CD4-positive, alpha-beta T cell treated with Interleukin-4 for 1 hour (primary cell): ENCODE measurements at places on chromosomes 13 and 19.

GRCh38 chr13:95707035-95707434, 30.1 kb downstream of the DNAJC3 start:
- no peak for DNase-seq

DNA sequence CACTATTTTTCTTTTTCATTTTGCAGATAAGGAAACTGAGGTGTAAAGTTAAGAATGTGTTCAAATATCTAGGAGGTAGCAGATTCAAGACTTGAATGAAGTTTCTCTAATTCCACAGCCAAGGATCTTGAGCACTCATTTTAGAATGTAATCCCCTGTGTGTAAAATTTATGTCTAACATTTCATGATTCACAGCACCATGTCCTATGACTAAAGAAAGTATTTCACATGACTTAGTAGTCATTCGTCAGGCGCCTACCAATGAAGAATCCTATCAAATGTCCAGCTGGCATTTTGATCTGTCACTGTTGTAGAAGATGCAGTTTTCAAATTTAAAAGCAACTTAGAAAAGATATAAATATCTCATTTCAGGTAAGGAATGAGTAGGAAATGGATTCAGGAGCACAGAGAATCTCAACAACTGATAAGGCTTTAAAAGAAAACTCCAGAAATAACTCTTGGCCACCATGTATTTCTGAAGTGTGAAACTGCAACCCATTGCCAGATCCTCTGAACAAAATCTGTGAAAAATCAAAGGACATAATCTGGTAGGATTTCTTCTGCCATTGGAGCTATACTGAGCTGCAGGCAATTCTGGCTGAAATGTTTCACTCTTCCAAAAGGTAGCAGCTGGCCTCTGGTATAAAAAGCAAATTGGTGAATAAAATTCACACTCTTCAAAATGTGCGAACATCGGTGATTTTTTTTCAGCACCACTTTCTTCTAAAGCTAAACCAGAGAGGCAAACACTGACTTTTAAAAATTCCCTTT, 92.2 kb downstream of the DCLK1 start:
- DNase-seq = no peak

GRCh38 chr13:45615501-45616101, at the start of gene ERICH6B:
TSS of gene ERICH6B (minus strand) at chr13:45615739. CDS start at chr13:45597005, 18,734 bp downstream.
- no peak for DNase-seq

DNA sequence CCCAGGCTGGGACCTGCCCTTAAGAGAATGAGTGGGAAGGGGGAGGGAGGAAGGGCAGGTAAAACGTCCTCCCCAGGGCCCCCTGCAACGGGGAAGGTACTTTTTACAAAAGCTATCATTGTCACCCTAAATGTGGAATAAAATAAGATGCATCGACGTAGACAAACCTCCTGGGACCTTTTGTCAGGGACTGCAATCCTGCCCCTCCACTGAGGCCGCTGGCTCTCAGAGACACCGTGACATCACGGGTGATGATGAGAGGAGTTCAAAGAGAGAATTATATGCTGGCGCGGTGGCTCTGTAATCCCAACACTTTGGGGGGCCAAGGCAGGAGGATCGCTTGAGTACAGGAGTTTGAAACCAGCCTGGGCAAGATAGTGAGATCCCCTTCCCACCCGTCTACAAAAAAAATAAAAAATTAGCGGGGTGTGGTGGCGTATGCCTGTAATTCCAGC, 1.8 kb upstream of the MYBPC2 start:
- DNase-seq = peak; percentile 62

DNA sequence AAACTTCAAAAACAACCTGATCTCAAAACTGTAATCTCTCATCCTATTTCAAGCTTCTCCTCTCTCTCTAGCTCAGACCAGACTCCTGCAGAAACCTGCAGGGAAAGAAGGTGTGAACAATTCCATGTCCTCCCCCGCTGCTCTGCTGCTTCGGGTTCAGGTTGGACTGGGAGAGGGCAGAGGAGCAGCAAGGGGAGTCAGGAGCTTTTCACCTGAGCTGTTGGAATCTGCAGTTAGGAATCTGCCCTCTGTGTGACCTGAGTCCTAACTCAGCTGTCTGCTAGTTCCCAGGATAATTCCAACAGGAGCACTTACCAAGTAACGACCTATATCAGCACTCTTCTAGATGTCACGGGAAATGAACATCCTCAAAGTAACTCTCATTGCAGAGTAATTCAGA, 118.3 kb downstream of the DNAJC15 start:
- no peak for DNase-seq

DNA sequence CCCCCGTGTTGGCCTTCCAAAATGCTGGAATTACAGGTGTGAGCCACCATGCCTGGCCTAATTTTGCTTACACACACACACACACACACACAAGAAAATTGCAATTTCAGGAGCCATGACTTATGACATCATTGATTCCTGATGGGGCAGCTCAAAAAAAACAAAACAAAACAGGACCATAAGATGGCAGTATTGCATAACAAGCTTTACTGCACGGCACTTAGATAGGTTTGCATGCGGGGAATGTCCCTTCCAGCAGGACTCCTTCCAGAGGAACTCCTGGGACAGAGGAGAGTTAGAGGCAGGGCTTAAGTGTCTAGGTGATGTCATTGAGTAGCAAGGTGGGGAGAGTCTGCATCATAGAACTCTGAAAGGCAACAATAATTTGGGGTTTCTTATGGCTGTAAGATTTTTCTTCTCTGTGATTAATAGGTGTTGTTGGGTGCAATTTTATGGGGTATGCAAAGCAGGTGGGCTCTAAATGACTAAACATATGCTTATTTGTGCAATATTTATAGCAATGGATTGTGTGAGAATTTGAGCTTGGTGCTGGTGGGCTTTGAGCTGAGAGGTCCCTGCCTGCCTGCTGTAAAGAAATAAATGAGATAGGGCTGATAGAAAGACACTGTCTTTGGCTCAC, 9.0 kb upstream of the ACSBG2 start:
- peak; percentile 15 for DNase-seq

- peak; percentile 44 for DNase-seq
Measured at GRCh38 chr19:39237200-39238184, 7.3 kb downstream of the IFNL3 start.

DNA sequence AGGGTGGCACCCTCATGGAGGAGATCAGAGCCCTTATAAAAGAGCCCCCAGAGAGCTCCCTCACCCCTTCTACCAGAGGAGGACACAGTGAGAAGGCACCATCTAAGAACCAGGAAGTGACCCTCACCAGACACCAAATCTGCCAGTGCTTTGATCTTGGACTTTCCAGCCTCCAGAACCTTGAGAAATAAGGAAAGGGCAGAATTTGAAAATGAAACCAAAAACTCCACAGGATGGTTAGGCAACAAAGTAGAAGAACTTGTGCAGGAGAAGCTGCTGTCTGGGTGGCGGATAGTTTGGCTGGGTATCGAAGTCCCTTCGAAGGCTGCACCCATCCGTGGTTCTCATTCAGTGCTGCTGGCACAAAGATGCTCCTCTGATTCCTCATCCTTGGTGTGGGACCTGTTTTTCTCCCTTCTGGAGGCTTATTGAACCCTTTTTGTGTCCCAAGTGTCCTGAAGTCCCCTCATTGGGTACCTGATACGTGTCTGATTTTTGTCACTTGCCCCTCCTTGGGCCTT, 130.8 kb downstream of the KDM4B start:
- DNase-seq = no peak

DNA sequence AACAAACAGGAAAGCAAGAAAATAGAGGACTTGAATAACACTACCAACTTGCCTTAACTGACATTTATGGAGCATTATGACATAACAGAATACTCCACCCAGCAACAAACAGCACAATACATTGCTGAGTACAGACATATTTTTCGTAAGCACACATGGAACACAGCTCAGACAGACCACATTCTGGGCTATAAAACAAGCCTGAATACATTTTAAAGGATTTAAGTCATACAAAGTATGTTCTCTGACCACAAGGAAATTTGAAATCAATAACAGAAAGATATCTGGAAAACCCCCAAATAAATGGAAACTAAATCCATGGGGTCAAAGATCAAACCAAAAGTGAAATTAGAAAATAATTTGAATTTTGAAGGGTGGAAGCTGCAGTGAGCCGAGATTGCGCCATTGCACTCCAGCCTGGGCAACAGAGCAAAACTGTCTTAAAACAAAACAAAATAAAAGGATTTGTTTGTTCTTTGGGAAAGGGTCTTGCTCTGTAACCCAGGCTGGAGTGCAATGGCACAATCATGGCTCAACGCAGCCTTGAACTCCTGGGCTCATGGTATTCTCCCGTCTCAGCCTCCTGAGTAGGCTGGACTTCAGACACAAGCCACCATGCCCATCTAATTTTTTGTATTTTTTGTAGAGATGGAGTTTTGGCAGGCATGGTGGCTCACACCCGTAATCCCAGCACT, 5.6 kb downstream of the ZDHHC20 start:
- DNase-seq = no peak

DNA sequence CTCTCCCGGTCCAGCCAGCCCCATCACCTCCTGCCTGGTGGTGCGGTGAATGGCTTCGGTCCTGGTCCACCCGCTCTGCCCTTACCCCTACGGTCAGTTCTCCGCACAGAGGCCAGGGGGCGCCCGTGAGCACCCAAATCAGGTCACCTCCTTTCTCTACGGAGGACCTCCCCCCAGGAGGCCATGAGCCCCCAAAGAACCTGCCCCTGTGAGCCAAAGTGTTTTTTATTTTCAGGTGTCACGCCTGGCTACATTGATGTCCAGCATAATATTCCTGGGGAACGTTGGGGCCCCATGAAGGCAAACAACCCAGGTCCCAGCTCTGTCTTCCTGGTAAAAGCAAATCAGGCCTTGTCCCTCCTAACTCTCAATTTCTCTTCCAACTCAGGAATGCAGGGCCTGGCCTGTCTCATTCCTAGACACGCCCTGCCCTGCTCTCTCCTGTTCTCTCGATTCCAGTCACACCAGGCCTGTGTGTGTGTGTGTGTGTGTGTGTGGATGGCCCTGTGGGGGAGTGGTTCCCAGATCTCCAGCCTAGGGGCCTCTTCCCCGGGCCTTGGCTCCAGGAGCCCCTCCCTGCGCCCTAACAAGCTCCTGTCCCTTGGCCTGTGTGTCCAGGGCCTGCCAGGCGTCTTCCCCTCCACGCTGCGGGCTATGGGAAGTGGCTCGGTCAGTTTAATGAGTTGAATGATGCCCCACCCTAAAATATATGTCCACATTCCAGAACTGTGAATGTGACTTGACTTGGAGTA, 9.7 kb upstream of the GIPC1 start:
- peak; percentile 80 for DNase-seq
